ENCODE measurements at places on chromosomes 2 and 18.
A peak's percentile ranks its signal among the peaks of the same experiment; 100 is the strongest.

GRCh38 chr2:203533676-203534591, 1.2 kb downstream of the RAPH1 start:
- DNase-seq, result no peak

- no peak for DNase-seq
Observed at GRCh38 chr18:7248877-7249276, 18.0 kb downstream of the LRRC30 start.

DNA sequence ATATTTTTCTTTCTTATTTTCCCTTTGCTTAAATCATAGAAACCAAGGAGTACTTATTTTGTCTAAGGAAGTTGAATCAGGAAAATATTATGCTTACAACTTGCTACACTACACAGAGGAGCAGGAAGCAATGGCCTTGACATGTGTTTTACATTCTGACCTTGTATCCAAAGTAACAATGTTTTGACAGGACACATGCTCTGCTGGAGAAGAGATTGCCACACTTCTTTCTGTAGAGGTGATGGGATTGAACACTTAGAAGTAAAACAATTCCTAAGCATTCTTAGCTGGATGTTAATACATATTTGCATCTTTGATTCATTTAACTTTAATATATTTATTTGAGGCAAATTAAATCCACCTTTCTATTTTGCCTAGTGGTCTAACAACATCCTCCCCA, 929.1 kb downstream of the DSC3 start:
- no peak for DNase-seq

GRCh38 chr2:231390667-231391066, 4.8 kb upstream of the B3GNT7 start:
- DNase-seq, result no peak

- peak; percentile 18 for DNase-seq
Observed at GRCh38 chr2:61978522-61978921, 73.0 kb downstream of the COMMD1 start.

GRCh38 chr2:217886720-217887309, 116.0 kb downstream of the TNS1 start:
- peak; percentile 79 for DNase-seq

- no peak for DNase-seq
Observed at GRCh38 chr2:11093467-11093866, 61.8 kb upstream of the SLC66A3 start.

Data from HepG2 (cell line).